ENCODE measurements at places on chromosomes 5 and 9.

- DNase-seq: no peak
These were observed 140.9 kb downstream of the PAX5 start for GRCh38 chr9:36893184-36893583.

DNA sequence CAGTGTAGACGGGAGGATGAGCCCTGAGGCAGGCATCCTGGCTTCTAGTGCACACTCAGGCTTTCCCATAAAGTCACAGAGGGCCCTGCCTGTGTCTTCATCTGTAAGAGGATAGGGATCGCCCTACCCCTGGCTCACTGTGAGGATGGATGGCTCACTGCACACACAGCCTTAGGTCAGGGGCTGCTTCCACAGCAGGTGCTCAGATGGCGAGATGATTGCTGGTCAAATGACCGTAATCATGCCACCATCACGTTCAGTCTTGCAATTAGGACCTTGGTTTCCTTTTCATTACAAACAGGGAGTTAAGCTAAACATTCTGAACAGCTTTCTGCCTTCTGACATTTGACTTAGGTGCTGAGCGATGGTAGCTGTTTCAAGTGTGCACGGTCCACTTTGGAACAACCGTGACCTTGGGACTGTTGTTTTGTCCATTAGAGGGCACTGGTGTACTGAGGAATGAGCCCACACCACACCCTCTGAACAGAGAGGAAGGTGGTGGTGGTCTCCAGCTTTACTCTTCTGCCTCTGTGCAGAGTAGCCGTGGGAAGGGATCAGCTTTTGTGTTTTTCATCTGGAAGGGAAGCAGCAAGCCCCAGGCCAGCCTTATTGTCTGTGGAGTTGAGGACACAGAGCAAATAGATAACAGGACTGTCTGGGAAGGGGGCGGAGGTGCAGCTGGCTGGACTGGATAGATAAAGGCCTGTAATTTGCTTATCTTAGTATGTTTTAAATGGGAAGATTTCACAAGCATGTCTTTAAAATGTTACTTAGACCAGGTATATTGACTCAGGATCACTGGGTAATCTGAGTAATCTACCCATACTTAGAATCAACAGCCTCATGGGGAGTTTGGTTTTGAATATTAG is 183.1 kb downstream of the TRIO start:
- peak; percentile 12 for DNase-seq

DNA sequence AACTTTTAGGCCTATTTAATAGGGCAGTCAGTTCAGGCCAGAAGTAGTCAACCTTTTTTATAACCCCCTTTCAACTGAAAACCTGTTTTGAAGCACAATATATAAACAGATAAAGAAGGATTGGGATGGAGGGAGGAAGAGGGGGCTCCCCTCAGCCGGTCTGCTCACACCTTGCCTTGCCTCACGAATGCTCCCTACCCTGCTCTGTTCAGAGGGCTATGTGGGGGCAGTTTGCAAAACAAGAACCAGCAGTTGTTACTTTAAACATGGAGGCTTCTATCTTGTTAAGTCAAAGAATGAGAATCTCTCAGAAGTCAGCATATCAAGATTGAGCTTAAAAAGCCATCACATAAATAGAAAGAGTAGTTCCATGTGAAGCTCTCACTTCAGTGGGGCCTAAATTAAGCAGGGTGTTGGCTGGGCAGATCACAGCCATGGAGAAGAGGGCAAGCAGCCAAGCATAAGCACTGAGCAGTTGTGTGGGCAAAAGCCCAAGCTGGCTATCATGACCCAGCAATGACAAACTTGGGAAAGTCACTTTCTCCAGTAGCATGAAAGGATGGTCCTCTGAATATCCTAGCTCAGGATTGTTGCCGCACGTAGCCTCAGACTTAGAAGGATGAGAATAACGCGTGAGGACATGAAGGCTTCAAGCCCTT is 70.6 kb downstream of the ALDH1A1 start:
- no peak for DNase-seq

DNA sequence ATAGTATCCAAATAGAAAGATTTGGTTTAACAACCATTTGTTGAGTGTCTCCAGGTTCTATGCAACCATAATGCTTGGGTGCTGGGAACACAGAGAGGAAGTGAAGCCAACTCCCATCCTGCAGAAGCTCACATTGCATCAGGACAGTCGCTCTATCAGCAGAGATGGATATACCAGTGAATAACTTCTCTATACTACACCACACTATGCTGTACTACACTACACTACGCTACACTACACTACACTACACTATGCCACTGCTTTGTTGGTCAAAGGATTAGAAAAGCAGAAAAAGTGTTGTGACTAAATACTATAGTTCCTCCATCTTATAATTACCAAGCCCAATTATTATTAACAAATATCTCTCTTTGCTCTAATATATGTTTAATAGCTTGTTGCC is 89.2 kb upstream of the PRRC1 start:
- no peak for DNase-seq

- no peak for DNase-seq
These were observed 37.1 kb upstream of the NR3C1 start for GRCh38 chr5:143440448-143441115.

GRCh38 chr9:20713172-20713571 is 29.1 kb downstream of the FOCAD start:
- DNase-seq: no peak
